Activated CD4-positive, alpha-beta T cell treated with anti-CD3 and anti-CD28 coated beads, Interleukin-2, amount 10 ng/mL, durations not matched to agents 7 days and 5 days (primary cell): ENCODE measurements at places on chromosomes 16 and 17. TPM values are rescaled to one million over a fixed set of nuclear protein-coding genes. Genes with fewer than 3 reads are reported as not detected.

- H3K27ac ChIP-seq, result peak overlapping the region; percentile 73
- H3K36me3 ChIP-seq, result no peaks in the 10 kb centered on the region
- peaks cover 35% of the 10 kb centered on the region for H3K4me1 ChIP-seq
- no peaks in the 10 kb centered on the region for H3K27me3 ChIP-seq
- H3K4me3 ChIP-seq, result no peak overlapping the region
- DNase-seq, result no peak
Measured at GRCh38 chr17:50954641-50955121, 88.5 kb upstream of the TOB1 start.

CHST4 gene
- total RNA-seq, result not detected

DNA sequence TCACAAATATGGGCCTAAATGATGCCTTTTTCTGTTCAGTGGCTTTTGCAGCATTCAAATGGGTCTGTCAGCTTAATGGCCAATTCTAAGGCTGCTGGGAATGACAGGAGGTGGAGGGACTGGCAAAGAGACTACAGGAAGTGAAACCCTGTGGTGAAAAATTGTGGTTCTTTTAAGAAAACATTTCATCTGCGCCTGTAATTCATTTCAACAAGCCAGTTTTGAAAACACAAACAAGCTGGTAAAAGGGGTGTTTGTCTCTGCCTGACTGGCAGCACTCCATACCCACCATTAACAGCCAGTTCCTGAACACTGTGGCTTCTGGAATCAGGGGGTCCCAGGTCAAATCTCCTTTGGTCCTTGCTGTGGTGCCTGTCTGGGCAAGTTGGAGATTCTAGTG is 3.6 kb upstream of the KDM8 start:
- H3K36me3 ChIP-seq, result peaks cover 46% of the 10 kb centered on the region
- H3K27me3 ChIP-seq, result no peaks in the 10 kb centered on the region
- peak; percentile 67 for DNase-seq
- H3K4me1 ChIP-seq, result peaks cover 89% of the 10 kb centered on the region
- H3K27ac ChIP-seq, result peak overlapping the region; percentile 98

- no peaks in the 10 kb centered on the region for H3K36me3 ChIP-seq
- peaks cover 22% of the 10 kb centered on the region for H3K4me1 ChIP-seq
- H3K27ac ChIP-seq, result no peak overlapping the region
- DNase-seq, result no peak
- no peaks in the 10 kb centered on the region for H3K27me3 ChIP-seq
- H3K4me3 ChIP-seq, result no peak overlapping the region
Measured at GRCh38 chr16:48235058-48235555, 9.0 kb upstream of the LONP2 start.

MT3 gene
- total RNA-seq, result 3.8 TPM

DNA sequence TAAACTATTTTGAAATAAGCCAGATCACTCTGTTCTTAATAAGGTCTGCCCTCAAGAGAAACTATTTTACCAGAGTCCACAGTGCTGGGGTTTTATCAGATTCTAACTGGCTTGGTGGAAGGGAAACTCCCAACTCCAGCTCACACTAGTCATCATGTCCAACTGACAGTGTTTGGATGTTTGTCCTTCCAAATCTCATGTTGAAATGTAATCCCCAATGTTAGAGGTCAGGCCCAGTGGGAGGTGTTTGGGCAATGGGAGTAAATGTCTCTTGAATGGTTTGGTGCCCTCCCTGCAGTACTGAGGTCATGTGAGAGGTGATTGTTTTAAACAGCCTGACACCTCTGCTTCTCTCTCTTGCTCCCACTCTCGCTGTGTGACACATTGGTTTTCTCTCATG is 1301.0 kb upstream of the CDH8 start:
- no peaks in the 10 kb centered on the region for H3K27me3 ChIP-seq
- H3K4me1 ChIP-seq, result no peaks in the 10 kb centered on the region
- H3K27ac ChIP-seq, result no peak overlapping the region
- DNase-seq, result no peak

RAI1 gene
- total RNA-seq, result 18.1 TPM

KRTAP2-1 gene
- total RNA-seq, result not detected

GRCh38 chr17:57697891-57698711 is 47.0 kb downstream of the CCDC182 start:
- peaks cover 5% of the 10 kb centered on the region for H3K4me1 ChIP-seq
- no peaks in the 10 kb centered on the region for H3K27me3 ChIP-seq
- no peak for DNase-seq
- H3K36me3 ChIP-seq, result peaks cover 13% of the 10 kb centered on the region

CAPN15 gene
- 72.1 TPM for total RNA-seq

- H3K4me1 ChIP-seq, result no peaks in the 10 kb centered on the region
- no peak for DNase-seq
- no peaks in the 10 kb centered on the region for H3K27me3 ChIP-seq
- no peaks in the 10 kb centered on the region for H3K36me3 ChIP-seq
- H3K4me3 ChIP-seq, result no peak overlapping the region
Measured at GRCh38 chr17:41190328-41190727, 641 bp downstream of the KRTAP9-1 start.

DNA sequence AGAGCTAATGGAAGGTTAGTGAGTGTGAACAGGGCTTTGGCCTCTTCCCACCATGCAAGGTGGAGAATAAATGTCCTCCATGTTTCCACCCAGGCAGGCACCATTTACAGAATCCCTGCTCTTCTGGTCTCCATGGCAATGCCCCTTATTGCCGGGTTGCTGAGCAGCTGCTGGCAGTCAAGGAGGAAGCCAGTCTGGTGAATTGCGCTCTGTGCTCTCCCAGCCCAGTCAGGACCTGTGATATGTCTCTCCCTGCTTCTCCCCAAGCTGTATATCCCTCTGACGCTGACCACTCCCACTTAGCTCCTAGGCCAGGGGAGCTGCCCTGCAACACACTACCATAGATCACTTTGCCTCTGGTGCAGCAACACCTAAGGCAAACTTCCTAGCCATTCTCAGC is 402.1 kb upstream of the ERCC4 start:
- no peak overlapping the region for H3K27ac ChIP-seq
- H3K36me3 ChIP-seq, result no peaks in the 10 kb centered on the region
- H3K4me3 ChIP-seq, result no peak overlapping the region
- no peaks in the 10 kb centered on the region for H3K4me1 ChIP-seq
- no peaks in the 10 kb centered on the region for H3K27me3 ChIP-seq

SPN gene
- total RNA-seq, result 351 TPM

DNA sequence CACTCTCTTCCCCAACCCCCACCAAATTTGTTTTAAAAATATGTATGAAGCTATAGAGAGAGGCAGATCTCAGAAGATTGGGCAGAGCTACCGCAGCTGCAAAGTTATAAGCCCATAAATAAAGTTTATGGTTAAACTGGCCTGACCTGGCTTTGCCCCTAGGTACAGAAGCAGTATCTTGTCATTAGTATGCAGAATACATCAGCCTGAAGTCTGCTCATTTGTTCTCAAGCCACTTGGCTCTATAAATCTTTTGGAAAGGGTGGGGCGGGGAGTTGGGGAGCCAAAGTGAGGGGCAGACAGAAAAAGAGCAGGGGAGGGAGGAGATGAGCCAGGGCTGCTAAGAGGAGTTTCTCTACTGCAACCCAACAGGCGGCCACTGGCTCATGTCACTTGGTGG is 113.2 kb downstream of the SOX9 start:
- H3K27me3 ChIP-seq, result no peaks in the 10 kb centered on the region
- no peaks in the 10 kb centered on the region for H3K4me1 ChIP-seq
- H3K27ac ChIP-seq, result no peak overlapping the region
- no peaks in the 10 kb centered on the region for H3K36me3 ChIP-seq
- no peak overlapping the region for H3K4me3 ChIP-seq

- DNase-seq, result no peak
- H3K27me3 ChIP-seq, result no peaks in the 10 kb centered on the region
- no peaks in the 10 kb centered on the region for H3K4me1 ChIP-seq
- no peaks in the 10 kb centered on the region for H3K36me3 ChIP-seq
- H3K27ac ChIP-seq, result no peak overlapping the region
Measured at GRCh38 chr16:48959204-48959603, 322.4 kb downstream of the CBLN1 start.

SSTR5 gene
- total RNA-seq, result not detected

TTYH2 gene
- 10.2 TPM for total RNA-seq

GRCh38 chr17:80475910-80476876 is at the start of gene NPTX1:
Gene NPTX1 (minus strand): TSS chr17:80476607. CDS start chr17:80476446, 161 bp downstream.
- H3K27ac ChIP-seq, result peak within 1 kb of the TSS; percentile 83
- H3K4me3 ChIP-seq, result peak within 1 kb of the TSS; percentile 81
- peaks cover 43% of the 10 kb centered on the region for H3K27me3 ChIP-seq
- DNase-seq, result peak; percentile 24
- peaks cover 42% of the 10 kb centered on the region for H3K4me1 ChIP-seq
- H3K36me3 ChIP-seq, result peaks cover 24% of the 10 kb centered on the region

- H3K4me3 ChIP-seq, result no peak overlapping the region
- DNase-seq, result no peak
- no peak overlapping the region for H3K27ac ChIP-seq
- H3K4me1 ChIP-seq, result no peaks in the 10 kb centered on the region
- H3K27me3 ChIP-seq, result no peaks in the 10 kb centered on the region
Measured at GRCh38 chr17:7782240-7782639, 51.8 kb upstream of the KDM6B start.

NMT1 gene
- 138 TPM for total RNA-seq

TBX2 gene
- total RNA-seq, result not detected

CA4 gene
- total RNA-seq, result not detected

TBX4 gene
- total RNA-seq, result not detected

KLHL10 gene
- not detected for total RNA-seq

DNA sequence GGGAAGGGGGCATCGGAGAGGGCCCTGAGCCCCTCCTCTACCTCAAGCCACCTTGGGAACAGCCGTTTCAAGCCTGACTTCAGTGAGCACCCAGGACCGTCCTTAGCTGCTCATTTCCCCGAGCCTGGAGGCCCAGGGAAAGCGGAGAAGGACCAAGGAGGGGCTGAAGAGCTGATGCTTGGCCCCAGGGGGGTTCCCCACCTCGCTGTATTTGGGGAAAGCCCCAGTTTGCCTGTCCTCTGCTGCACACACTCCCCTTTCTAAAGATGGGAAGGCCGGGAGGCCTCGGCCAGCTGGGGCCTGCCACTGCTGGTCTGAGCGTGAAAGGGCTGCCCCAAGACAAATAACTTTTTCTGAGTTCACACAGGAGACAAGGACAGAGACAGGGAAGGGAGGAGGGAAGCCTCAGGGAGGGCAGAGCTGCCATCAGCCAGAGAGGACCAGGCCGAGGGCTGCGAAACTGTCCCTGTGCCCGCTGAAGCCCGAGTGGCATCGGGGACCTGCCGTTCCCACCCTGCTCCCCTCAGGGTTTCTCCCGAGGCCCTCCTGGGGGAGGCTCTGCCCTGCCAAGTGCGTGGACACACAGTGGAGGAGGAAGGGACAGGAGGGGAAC is 11.6 kb downstream of the ZACN start:
- no peak overlapping the region for H3K27ac ChIP-seq
- no peak for DNase-seq
- no peak overlapping the region for H3K4me3 ChIP-seq
- no peaks in the 10 kb centered on the region for H3K4me1 ChIP-seq

DNA sequence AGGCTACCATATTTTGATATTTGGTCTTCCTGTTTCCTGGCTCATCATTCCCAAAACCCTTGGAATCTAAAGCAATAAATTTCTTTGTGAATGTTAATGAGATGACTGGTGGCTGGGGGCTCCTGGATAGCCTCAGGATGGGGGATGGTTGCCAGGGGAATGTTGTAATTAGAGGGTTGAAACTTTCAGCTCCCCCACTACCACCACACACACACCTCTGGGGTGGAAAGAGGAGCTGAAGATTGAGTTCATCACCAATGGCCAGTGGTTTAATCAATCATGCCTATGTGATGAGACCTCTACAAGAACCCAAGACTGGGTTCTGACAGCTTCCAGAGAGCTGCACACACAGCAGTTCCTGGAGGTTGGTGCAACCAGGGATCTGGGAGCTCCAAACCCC is 59.1 kb downstream of the HS3ST3A1 start:
- no peak for DNase-seq
- H3K4me1 ChIP-seq, result no peaks in the 10 kb centered on the region
- no peaks in the 10 kb centered on the region for H3K36me3 ChIP-seq
- H3K4me3 ChIP-seq, result no peak overlapping the region
- H3K27ac ChIP-seq, result no peak overlapping the region

- H3K4me3 ChIP-seq, result peak overlapping the region; percentile 14
- H3K36me3 ChIP-seq, result no peaks in the 10 kb centered on the region
Measured at GRCh38 chr16:12646490-12647274, 157.0 kb downstream of the CPPED1 start.

CLEC3A gene
- not detected for total RNA-seq
